Midbrain (tissue), 1 donor: ENCODE measurements at places on chromosomes 11 and 22.

DNA sequence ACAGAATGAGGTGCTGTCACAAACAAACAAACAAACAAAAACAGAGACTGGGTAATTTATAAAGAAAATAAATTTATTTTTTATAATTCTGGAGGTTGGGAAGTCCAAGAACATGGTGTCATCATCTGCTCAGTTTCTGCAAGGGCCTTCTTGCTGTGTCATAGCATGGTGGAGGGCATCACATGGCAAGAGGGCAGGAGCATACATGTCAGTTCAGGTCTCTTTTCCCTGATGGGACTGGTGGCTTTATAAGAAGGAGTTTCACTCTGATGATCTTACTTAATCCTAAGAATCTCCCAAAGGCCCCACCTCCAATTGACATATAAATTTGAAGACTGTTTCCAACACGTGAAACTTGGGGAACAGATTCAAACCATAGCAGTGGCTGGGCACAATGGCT lies 135.7 kb downstream of the NECTIN1 start:
- no peak for DNase-seq

DNA sequence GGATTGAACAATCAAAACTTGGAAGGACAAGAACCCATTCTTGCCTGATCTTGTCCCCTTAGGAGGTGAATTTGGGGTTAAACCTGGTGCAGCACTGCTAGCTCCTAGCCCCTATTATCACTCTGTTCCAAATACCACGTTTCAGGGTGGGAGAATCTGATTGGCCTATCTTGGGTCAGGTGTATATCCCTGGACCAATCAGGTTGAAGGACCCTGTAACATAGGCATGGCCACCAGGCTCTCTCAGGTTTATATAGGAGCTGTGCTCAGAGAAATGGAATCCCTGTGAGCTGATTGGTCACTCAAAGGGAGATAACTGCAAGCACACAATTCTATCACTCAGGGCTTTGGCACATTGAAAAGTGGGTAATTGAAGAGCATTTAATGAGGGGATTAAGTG lies 26.6 kb upstream of the AMPD3 start:
- DNase-seq, result no peak

- no peak for DNase-seq
These were observed 4.3 kb upstream of the THY1 start for GRCh38 chr11:119427279-119427678.

DNA sequence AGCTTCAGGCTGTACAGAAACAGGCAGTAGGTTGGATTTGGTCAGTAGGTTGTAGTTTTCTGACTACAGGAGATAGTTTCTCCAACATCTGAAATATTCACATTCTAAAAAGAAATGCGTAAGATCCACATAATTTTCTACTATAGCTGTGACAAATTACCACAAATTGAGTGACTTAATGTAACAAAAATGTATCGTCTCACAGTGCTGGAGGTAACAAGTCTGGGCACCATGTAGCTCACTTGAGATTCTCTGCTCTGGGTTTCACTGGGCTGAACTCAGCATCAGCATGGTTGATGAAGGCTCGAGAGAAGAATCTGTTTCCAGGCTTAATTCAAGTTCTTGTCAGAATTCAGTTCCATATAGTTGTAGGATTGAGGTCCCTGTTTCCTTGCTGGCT lies 350.9 kb upstream of the CCDC179 start:
- DNase-seq, result no peak

- no peak for DNase-seq
These were observed 15.2 kb upstream of the EHF start for GRCh38 chr11:34605481-34606325.

GRCh38 chr11:103681855-103682254 lies 354.6 kb upstream of the DDI1 start:
- no peak for DNase-seq

DNA sequence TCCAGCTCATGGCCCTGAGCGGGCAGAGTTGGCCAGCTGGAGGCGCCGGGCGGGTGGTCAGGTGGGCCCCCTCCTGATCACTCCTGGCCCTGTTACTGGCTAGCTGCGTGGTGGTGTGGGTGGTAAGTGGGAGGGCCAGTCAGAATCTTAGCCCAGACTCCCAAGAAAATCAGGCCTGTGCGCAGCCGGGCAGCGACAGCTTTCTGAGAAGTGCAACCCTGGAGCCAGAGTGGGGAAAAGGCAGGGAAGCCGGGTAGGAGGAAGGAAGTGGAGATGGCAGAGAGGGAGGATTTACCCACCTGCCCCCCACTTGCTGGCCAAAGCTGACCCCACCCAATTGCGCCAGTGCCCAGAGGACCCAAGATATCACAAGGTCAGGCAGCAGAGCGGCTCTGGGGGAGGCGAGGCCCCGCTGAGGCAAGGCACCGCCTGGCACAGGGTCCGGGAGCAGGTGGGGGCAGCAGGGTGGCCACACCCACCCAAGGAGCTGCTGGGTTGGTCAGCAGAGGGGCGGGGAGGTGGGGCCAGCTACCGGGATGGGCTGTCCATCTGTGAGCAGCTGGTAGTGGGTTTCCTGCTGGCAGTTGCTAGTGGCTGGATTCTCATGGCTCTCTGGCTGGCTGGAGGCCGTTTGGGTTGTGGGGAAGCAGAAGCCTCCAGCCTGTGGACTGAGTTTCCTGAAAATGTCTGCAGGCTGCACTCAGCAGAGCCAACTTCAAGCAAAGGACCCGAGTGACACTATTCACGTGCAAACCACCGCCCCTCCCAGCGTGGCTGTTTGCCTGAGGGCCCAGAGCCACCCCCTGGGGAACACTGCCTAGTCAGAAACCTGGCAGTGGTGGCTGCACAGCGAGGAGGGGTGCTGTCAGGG lies 196.4 kb downstream of the IGLL1 start:
- peak; percentile 64 for DNase-seq

DNA sequence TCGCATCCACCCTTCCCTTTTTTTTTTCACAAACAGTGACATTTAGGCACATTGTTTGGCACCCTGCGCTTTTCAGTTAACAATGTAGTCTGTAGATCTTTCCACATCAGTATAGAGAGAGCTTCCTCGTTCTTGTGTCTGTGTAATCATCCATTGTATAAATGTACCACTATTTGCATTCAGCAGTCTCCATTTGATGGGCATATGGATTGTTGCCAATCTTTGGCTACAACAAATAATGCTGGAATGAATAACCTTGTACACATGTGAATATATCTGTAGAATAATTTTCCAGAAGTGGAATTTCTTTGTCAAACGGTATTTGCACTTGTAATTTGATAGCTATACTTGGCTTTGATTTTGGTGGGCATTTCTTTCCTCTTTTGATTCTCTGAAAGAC lies 17.1 kb downstream of the MPEG1 start:
- no peak for DNase-seq

DNA sequence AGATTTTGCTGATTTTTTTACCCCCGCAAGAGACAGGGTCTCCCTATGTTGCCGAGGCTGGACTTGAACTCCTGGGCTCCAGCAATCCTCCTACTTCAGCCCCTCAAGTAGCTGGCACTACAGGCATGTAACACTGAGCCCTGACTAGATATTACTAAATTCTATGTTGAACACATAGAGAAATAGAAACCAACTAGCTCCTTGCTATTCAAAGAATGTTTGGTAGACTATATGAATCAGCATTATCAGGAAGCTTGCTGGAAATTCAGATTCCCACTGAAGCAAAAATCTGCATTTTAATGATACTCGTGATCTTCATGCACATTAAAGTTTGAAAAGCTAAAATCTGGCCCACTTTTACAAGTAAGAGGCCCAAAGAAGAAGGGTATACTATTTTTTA lies 11.9 kb downstream of the TMEM41B start:
- no peak for DNase-seq

GRCh38 chr11:64294774-64295173 lies 3.7 kb downstream of the KCNK4 start:
- DNase-seq, result no peak

DNA sequence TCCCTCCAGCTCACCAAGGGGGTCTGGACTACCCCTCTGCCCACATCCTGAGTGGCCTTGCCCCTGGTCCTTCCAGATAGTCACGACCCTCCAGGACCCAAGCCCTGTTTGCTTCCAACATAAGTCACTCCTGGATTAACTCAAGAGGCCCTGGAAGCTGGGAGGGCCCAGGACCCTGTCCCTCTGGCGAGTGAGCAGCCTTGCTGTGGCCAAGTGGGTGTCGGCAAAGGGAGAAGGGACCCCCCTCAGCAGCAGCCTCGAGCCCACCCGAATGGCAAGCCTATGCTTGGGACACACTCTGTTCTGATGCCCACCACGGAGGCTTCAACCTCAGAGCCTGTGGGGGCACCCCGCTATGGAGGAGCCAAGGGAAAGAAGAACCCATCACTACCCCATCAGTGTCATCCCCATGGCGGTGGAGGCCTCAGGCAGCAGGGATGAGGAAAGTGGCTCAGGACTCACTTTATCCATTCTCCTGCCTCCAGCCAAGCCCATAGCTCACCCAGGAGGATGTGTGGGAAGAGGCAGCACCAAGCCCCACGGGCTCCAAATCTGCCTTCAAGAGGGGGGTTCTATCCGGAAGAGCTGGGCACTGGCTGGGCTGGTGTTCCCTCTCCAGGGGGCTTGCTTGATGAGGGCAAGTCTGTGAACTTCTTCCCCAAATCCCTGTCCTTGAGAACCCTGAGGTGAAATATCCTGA lies 12.5 kb downstream of the SLC22A12 start:
- DNase-seq, result no peak

DNA sequence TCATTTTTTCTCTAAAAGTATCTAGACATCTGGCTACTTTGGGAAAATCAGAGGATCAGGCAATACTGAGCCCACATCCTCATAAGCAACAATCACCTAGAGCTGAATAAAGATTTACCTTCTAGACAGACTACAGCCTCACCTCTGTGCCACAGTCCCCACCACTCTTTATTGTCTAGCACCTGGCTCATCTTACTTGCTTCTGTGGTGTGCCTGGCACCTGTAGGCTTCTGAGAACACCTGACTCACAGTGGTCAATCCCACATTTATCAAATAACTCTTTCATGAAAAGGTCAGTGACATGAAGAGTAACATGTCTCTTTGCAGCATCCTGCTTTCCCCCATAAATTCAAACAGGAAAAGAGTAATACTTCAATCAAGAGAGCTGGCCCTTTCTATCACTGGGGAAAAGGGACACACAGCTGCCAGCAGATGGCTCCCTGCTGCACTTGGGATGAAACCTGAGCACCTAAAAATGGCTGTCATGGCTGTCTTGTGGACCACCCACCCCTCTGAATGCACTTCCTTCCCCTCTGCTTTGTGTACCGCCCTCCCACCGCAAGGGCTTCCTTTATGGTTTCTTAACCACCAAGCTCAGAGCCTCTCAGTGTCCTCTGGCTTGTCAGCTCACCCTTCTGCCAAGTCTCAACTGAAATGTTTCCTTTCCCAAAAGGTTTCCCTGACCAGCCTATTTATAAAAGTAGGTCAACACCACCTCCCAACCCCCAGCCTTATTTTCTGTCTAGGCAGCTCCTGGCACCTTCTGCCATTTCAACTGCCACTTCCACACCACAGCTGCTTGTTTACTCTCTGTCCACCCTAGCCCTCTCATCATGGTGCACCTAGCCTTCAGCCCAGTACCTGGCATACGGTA lies 9.3 kb downstream of the TFIP11 start:
- DNase-seq, result peak; percentile 62

GRCh38 chr22:29394931-29395581 lies 6.7 kb upstream of the AP1B1 start:
- DNase-seq, result peak; percentile 67

GRCh38 chr11:73652046-73652730 lies 5.8 kb downstream of the PLEKHB1 start:
- peak; percentile 93 for DNase-seq
